CD4-positive, alpha-beta T cell treated with Interleukin-2 at 100 ng/mL for 4 hours (primary cell): ENCODE measurements at places on chromosomes 13 and 19.

DNA sequence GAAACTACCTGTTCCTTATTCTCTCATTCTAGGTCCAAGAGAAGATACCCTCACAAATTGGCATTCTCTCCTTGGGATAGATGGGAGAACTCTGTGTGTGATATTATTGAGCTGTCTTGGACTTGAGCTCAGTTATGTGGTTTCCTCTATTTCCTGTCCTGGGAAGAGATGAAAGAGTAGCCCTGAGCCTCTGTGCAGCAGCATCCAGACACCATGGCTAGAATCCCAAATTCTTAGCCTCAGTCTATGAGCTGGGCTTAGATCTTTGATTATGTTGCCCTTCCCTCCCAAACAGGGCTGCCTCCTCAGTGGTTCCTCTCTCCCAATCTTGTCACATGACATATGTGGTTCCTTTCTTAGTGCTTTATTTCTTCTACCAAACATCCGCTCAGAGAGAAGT, 290.7 kb downstream of the SPRY2 start:
- DNase-seq = no peak

DNA sequence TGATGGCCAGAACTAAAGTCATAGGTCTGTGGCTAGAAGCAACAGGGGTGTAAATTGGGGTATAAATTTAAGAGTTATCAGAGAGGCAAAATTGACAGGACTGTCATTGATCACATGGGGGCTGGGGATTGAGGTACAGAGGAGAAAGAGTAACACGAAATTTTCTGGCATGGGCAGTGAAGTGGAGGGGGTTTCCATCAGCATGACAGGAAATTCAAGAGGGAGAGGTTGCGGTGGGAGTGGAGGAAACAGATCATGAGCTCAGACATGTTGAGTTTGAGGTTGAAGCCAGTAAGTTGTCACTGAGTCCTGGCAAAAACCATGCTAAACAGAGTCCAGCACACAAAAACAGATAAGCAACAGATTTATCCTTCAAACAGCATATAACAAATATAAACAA, 192.1 kb upstream of the TSC22D1 start:
- DNase-seq = peak; percentile 1

- no peak for DNase-seq
Measured at GRCh38 chr13:94309576-94309975, 169.9 kb downstream of the DCT start.

- DNase-seq = no peak
Measured at GRCh38 chr19:5343848-5344247, 3.2 kb upstream of the PTPRS start.

GRCh38 chr13:80463673-80464352, 122.9 kb upstream of the SPRY2 start:
- no peak for DNase-seq

GRCh38 chr19:9849791-9850190, 14.7 kb downstream of the PIN1 start:
- DNase-seq = no peak

DNA sequence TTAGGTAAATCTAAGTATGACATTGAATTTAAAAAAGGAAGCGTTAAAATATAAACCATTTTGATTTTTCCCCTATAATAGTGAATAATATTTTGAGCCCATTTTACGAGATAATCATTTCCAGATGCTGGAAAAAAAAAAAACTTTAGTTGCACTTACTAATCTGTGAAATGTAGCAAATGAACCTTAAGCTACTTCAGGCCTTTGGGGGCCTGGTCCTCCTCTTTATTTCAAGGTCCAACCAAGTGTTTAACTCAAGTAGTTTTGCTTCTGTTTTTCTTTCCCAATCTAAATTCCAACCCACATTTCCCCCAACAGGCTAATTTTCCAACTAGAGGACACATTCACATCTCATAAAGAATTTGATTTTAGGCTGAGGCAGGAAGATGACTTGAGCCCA, 101.2 kb downstream of the TNFRSF19 start:
- no peak for DNase-seq

DNA sequence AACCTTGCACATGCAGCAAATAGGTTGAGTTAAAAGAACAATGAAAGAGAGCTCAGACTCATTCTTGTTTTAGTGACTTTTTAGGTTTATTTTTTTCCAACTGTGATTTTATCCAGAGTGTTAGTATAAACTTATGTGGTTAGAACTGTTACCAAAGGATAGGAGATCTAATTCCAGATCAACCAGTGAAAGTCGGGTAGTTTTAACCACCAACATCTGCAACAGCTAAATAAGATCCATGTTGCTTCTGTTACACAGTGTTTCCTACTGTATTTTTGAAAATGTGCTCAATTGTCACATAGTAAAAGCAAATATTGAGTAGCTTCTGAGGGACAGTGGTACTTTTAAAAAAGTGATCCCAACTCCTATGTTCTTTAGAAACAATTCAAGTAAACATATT, 53.9 kb upstream of the ARGLU1 start:
- DNase-seq = no peak

GRCh38 chr19:16779539-16780163, 49.5 kb upstream of the SIN3B start:
- DNase-seq = no peak

GRCh38 chr13:110390567-110390966, 83.5 kb downstream of the COL4A2 start:
- DNase-seq = no peak

- DNase-seq = no peak
Measured at GRCh38 chr13:64234255-64234654, 2818.6 kb upstream of the PCDH20 start.

DNA sequence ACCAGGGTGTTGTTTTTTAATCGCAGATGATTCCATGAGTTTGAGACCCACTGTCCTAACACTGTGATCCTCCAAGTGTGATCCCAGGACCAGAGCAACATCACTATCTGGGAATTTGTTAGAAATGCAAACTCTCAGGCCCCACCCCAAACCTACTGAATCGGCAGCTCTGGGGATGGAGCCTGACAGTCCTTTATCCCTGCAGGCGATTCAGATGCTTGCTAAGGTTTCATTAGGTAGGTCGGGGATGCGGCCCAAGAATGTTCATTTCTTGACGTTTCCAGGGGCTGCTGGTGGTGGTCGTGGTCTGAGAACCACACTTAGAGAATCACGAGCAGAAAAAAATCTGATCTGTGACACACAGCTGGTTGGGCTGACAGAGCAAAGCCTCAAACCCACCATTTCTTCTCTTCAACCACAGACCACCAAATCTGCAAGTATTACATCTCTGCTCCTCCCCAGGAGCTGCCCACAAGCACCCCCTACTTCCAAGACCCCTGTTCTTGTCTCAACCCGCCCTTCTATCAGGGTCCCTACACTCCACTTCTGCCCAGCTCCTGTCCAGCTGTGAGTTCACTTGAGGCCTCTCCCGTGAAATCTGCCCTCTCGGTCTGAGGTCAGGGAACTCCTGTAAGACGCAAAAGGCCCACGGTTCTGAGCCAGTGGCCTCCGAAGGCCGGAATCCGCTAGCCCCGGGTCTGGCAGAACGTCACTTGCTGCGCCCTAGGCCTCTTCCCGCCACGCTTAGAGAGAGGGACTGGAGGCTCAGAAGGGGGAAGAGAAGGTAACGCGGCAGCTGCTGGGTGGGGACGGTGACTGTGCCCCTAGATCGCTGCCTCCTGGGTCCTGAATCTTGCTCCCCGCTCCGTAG, 1.1 kb upstream of the FARP1 start:
- no peak for DNase-seq

DNA sequence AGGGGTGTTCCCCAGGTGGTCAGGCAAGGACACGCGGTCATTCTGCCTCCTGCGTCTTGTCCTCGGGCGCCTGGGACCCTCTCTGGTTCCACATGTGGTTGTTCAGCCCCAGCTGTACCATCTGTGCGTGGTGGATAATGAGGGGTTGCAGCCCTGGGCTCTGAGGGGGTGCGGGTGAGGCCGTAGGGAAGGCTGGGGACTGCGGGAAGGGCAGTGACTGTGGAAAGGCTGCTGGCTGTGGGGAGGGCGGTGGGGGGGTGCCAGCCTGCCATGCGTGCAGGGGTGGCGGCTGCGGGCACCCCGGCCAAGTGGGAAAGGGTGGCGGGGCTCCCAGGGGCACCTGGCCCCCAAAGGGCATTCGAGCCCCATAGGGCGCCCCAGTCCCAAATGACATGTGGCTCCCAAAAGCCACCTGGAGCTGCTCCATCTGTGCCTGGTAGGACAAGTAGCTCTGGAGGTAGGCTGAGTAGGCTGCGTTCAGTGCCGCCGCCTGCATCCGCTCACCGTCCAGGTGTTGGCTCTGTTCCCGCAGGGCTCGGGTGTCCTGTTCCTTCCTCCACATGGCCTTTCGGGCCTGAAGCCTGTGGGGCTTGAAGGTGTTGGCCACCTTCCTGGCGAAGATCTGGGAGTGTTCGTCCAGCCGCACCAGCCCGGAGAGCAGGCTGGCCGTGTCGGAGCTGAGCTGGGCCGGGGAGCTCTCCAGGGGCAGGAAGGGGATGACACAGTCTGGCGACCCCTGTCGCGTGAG, 15.1 kb downstream of the TICAM1 start:
- no peak for DNase-seq

- no peak for DNase-seq
Measured at GRCh38 chr13:106484537-106485193, 50.8 kb downstream of the EFNB2 start.

- DNase-seq = no peak
Measured at GRCh38 chr13:107238262-107238981, 670.5 kb upstream of the ARGLU1 start.
